AG04449 (cell line): ENCODE measurements at places on chromosomes 5 and 9.

DNA sequence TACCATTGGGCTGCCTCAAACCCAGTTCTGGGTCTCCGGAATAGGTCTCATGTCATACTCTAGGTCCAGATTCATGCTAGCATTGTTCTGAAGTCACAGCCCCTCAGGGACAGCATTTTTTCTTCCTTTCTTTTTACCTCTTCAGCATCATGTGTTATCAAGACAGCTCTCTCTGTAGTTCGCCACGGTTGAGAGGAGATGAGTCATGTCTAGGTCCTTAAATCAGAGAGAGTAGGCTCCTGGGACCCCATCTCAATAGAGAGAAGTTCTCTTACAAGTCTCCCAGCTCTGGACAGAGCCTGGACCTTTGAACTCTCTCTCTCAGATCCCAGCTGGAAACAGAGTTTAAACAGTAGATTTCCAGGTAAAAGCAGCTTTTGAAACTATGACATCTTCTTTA lies 332.4 kb upstream of the CD180 start:
- DNase-seq: no peak

- no peak for DNase-seq
Observed at GRCh38 chr9:130680836-130681768, 12.5 kb upstream of the EXOSC2 start.

DNA sequence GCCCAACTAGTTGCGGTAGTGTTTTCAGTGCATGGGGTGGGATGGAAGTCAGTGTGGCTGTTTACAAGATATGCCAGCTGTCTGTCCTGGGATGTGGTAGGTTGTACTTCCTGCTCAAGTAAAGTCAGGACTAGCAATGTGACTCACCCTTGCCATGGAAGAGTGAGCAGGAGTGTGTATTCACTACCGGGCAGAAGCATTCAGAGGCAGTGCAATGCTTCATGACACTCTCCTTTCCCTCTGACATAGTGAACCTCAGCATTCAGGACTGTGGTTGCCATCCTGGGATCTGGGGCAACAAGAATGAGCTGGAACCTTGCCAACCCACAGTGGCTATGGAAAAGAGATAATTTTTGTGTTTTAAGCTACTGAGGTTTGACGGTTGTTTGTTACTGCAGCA lies 68.9 kb downstream of the BOD1 start:
- no peak for DNase-seq

GRCh38 chr9:79224672-79225433 lies 346.9 kb upstream of the TLE4 start:
- DNase-seq: peak; percentile 82

- DNase-seq: no peak
Observed at GRCh38 chr5:148372166-148372725, 11.5 kb upstream of the FBXO38 start.

GRCh38 chr5:14552017-14552416 lies 29.6 kb upstream of the OTULINL start:
- DNase-seq: no peak

DNA sequence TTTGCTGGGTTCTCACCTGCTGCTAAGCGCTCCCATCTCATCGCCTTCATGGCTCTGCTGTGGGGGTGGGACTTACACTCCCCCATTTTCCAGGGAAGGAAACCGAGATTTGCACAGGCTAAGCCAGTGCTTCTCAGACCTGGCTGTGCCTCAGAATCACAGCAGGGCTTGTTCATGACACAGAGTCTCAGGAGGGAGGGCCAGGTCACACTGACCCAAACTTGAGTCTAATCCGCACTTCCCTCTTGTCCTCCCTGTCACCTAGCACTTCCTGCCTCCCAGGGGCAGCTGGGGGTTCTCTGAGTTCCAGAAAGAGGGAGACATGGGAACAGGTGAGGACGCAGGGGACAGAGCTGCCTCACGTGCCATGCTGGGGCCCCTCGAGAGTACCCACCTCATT lies 15.6 kb upstream of the IER5L start:
- no peak for DNase-seq

- no peak for DNase-seq
Observed at GRCh38 chr9:19748278-19749126, 40.3 kb downstream of the SLC24A2 start.
